ENCODE measurements at places on chromosomes 6 and 20. TPM values are rescaled to one million over a fixed set of nuclear protein-coding genes. Genes with fewer than 3 reads are reported as not detected.

PRPH2 gene
- total RNA-seq: 0.05 TPM

DNA sequence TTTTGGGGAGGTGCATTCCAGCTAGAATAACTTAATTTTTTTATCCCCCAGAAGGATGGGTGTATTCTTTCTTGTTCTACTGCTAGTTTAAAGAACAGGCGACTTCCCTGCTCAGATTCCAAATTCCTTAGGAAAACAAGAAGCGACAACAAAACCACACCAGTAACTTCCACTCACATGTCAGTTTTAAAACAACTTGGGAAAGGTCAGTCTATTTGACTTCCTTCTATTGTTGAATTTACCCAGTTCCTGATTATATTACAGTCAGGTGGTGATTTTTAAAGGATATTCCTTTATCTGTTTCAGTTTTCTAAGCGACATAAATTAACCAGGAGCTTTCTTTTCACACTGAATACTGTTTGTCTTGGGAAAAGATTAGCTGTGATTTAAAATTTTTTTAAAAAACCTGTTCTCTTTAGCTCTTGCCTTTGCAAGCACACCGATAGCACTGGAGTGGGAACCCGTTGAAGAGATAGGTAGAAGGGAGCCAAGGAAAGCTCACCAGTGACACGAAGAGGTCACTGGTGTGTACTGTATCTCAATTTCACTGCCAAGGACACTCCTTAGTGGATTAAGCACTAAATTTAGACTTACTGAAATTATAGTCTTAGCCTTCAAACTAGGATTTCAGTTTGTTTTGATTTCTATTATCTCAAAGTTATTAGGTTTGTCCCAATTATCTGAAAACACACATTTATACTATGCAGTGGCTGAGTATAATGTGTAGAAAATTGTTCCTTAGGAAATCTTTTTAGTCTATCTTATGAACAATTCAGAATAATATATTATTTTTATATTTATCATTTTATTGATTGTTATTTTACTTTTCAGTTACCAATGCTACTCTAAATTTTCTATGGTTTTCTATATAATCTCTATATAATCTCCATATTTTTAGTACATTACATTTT is 22.3 kb downstream of the MARCKS start:
- no peak for DNase-seq

GRCh38 chr6:151958332-151958731 is 150.8 kb downstream of the ESR1 start:
- no peak for DNase-seq

DNA sequence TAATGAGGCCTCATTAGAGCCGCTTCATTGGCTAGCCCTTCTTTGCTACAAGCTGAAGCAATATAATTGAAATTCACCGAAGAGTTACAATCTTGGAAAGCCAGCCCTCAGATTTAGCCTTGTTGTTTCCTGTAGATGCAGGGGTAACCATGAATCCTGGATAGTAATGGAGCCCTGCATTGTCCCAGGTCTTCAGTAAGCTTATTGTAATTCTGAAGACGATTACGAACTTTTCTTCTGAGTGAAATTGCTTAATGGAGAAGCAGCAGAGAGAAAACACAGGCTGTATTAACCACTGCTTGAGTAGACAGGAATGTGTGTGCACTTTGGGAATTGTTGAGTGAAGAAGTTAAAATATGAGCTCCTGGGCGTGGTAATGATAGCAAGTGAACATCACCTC is 26.3 kb upstream of the NAA20 start:
- no peak for DNase-seq

DNA sequence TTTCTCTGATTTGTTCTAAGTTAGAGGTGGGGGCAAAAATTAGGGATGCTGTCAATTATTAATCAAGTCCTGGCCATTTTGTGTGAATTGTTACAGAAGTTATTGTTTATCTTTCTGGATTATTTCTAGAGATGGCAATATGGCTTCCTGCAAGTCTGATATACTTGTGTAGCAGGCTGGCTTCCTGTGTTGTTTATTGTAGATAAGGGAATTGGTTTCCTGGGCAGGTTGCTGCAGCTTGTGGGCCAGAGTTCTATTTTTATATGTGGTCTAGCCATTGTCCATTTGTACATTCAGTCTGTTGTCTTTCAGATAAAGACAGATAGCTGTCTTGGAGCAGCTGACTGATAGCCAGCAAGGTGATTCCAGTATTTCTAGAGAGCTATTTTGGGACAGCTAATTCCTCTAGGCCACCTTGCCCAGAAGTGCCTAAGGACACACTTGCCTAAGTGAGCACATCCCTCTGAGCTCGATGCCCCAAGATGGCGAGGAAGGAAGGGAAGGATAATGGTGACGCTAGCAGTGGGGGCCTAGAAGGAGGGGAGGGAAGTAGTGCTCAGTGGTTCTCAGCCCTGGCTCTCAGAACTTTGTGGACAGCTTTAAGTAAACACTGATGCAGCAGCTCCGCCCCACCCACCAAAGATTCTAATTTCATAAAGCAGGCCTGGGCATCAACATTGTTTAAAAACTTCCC is 25.5 kb downstream of the DDO start:
- no peak for DNase-seq
